Inflammatory macrophage (primary cell): ENCODE measurements at places on chromosomes 4 and X.
A peak's percentile ranks its signal among the peaks of the same experiment; 100 is the strongest.

DNA sequence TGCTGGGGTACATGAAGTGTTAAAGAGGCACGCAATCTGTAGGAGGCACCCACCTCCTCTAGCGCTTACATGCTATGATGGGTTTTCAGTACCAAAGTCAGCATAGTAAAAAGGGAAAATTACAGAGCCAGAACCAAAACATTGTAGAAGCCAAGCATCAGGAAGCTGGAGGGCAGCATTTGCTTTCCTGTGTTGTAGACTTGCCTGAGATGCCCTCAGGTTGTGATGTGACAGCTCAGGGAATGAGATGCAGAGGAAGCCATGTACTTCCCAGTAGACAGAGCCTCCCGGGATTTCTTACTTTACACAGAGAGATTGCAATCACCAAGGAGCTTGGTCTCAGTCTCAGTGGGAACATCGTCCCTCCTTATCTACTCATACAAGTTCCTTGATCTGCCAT lies 161.5 kb downstream of the ARAP2 start:
- no peak for DNase-seq

- no peak for DNase-seq
Observed at GRCh38 chrX:139287155-139287924, 243.2 kb upstream of the F9 start.

DNA sequence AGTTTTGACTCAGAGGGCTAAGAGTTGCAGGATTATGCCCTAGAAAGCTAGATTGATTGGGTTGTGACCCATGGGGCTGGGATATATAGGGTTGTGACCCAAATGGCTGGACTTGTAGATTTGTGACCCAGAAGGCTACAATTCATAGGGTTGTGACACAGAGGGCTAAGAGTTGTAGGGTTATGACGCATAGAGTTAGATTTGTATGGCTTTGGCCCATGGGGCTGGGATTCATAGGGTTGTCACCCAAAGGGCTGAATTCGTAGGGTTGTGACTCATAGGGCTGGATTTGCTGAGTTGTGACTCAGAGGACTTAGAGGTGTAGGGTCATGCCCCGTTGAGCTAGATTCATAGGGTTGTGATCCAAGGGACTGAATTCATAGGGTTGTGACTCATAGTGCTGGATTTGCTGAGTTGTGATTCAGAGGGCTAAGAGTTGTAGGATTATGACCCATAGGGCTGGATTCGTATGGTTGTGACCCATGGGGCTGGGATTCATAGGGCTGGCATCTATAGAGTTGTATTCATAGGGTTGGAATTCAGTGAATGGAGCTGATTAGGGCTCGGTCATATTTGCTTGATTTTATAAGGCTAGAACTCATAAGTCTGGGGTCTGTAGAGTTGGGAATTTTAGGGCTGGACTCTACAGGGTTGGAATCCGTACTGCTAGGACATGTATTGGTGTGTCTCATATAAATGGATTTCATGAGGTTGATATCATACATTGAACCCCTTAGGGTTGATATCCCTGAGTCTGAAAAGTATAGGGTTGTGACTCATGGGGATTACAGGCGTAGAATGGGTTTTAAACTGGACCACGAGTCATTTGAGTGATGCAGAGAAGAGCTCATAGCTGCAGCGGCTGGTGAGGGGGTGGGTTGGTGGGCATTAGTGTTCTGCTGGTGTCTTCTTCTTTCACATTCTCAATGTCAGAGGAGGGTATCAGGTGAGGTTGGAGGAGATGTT lies 125.7 kb downstream of the CRLF2 start:
- DNase-seq = peak; percentile 1

- DNase-seq = no peak
Observed at GRCh38 chr4:170391066-170391740, 301.4 kb upstream of the AADAT start.

DNA sequence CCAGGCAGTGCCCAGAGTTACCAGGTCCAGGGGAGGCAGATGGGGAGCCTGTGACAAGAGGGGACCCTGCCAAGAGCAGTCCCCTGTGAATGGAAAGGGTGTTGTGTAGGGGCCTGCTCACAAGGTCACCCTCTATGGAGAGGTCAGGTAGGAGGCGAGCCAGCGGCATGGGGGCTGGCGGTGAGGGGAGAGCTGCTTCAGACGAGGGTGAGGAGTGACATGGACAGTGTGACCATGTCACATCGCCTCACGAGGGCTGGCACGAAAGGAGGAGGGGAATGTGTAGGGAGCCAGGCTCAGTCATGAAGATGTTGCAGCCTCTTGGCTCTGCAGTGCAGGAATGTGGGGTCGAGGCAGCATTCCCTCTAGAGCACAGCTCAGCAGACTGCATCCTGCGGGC lies 29.6 kb downstream of the CLCN4 start:
- DNase-seq = no peak

DNA sequence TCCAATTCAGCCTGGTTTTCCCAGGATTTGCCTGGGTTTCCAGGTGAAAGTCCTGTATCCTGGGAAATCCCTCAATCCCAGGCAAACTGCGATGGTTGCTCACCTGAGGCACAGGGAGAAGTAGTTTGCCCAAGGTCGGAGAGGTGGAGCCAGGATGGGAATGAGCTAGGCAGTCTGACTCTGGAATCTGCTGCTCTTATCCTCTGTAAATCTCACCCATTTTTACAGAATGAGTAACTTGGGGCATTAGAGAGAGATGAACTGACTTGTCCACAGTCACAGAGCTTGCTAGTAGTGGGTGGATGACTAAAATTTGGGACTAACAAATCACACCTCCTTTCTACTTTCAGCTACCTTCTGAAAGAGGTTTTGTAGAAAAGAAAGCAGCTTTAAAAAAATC lies 9.8 kb upstream of the ARX start:
- DNase-seq = no peak

GRCh38 chrX:39782276-39782675 lies 315.5 kb downstream of the BCOR start:
- DNase-seq = no peak

- no peak for DNase-seq
Observed at GRCh38 chr4:187962926-187963325, 32.6 kb upstream of the ZFP42 start.

- peak; percentile 21 for DNase-seq
Observed at GRCh38 chr4:90127706-90128345, 632 bp downstream of the CCSER1 start.

DNA sequence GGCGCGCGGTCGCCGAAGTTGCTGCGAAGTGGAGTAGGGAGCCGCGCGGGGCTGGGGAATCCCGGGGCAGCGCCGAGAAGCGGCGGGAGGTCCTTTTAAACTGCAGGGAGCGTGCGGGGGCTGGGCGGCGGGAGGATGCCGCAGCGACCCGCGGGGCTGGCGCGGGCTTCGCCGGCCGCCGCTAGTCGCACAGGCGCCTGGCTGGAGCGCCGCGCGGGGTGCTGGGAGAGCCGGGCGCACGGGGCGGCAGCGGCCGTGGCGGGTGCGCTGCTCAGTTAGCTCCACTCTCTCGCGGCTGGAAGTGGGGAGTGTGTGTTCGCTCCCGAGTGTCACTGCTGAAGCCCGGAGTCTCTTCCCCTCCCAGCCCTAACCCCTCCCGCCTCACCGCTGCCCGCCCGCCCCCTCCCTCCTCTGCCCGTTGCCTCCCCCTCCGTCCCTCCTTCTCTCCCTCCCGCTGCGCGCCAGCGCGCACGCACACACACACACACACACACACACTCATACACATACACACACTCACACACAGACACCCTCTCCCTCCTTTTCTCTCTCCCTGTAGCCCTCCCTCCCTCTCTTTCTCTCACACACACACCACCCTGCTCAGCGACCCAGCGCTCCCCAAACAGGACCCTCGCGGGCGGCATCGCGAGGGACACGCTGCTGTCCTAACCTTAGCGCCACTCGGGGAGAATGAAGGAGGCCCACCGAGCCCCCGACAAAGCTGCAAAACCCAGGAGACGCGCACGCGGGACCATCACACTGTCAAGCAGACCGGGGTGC lies at the start of gene NDNF:
NDNF (minus strand) TSS at position 312 of the 780 bp plus-strand sequence. CDS start 26,698 bp downstream, outside the sequence.
- no peak for DNase-seq
